ENCODE measurements at places on chromosomes 5 and 9. TPM values are rescaled to one million over a fixed set of nuclear protein-coding genes. Genes with fewer than 3 reads are reported as not detected.
A peak's percentile ranks its signal among the peaks of the same experiment; 100 is the strongest.

GRCh38 chr5:101080462-101081240 is 177.6 kb upstream of the ST8SIA4 start:
- no peak for DNase-seq

DNA sequence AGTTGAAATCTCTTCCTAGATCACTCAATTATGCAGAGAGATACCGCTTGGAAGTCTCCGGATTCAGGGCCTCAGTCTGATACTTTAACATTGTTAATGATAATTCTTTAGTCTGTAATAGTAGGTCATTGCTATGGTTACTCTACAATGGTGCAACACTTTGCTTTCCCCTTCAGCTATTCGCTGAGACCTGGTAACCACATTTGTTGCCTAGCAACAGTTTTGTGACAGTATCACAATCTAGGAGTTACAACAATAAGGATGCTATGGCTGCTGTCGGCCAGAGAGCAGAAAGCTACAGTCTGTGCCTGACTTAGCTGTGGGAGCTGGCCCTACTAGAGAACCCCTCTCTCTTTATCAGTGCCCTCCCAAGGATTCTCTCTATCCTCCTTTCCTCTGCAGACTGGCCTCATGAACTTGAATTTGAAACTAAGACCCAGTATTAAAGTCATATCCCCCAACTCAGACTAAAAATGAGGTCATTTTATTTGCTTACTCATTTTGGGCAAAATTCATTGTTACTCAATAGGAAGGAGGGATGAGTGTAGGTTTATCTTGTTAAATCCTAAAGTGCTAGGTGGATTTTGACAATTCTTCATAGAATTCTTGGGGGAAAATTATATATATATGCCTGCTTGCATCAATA is 39.3 kb downstream of the NR2F1 start:
- DNase-seq, result no peak

DNA sequence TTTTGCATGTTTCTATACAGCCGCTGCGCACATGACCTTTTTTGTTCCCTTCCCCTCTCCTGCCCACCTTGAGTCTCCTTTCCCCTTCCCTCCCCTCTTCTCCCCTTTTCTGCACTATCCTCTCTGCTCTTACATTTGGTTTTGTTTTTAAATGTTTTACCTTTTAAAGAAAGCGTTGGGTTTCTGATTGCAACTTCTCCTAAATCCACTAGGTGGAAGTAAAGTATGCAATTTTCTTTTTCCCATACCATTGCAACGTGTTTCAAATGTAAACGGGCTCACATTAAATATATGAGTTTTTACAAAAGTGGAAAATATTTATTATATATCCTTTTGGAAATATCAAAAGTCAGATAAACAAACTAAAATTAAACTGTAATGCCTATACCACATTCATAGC is 500.9 kb downstream of the DIRAS2 start:
- no peak for DNase-seq

- no peak for DNase-seq
Observed at GRCh38 chr5:80964491-80964890, 4.3 kb downstream of the RASGRF2 start.

- DNase-seq, result no peak
Observed at GRCh38 chr5:62568800-62569432, 9.7 kb upstream of the LRRC70 start.

- DNase-seq, result no peak
Observed at GRCh38 chr9:12851341-12852090, 76.7 kb downstream of the LURAP1L start.

GRXCR2 gene
- polyA plus RNA-seq, result not detected

DNA sequence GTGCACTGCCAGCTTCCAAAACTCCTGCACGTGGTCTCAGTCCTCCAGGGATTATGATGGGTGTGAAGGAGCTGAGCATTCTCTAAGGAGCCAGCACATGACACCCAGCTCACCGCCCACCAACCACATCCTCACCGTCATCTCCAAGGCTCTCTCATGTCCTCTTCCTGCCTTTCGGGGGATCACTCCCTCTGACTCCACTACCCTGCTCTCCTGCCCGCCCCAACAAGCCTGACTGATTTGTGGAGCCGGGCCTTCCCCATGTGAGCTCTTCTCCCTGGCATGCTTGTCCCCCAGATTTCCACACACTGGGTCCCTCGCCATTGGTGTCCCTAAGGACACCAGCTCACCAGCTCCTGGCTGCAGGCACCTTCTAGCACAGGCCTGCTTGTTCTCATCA is 1.9 kb downstream of the ABO start:
- DNase-seq, result no peak

FAM221B gene
- polyA plus RNA-seq, result 0.35 TPM

GRCh38 chr5:65480306-65480865 is 1.3 kb downstream of the ADAMTS6 start:
- DNase-seq, result peak; percentile 39

DNA sequence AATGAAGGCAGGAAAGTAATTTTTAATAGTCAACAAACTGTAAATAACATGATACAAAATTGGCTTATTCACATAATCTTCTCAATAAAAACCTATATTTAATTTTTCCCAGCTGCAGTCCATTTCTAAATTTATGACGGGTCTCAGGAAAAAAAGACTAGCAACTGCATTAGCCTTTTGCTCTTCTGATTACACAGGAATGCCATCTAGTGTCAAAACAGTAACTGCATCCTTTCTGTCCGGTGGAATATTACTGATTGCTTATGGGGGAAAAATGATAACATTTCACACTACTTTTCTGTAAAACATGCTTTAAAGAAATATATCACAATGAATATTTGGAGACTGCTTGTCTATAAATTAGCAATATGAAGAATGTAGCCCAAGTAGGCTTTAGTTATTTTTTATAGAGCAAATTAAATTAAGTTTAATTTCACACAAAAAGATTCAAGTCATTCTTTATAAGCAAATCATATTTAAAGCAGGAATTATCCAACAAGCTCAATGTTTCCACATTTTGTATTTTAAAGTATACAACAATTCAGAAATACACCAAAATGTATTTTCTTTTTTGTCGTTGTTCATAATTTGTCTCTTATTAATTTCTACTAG is 534.7 kb downstream of the CDH10 start:
- DNase-seq, result no peak

DNA sequence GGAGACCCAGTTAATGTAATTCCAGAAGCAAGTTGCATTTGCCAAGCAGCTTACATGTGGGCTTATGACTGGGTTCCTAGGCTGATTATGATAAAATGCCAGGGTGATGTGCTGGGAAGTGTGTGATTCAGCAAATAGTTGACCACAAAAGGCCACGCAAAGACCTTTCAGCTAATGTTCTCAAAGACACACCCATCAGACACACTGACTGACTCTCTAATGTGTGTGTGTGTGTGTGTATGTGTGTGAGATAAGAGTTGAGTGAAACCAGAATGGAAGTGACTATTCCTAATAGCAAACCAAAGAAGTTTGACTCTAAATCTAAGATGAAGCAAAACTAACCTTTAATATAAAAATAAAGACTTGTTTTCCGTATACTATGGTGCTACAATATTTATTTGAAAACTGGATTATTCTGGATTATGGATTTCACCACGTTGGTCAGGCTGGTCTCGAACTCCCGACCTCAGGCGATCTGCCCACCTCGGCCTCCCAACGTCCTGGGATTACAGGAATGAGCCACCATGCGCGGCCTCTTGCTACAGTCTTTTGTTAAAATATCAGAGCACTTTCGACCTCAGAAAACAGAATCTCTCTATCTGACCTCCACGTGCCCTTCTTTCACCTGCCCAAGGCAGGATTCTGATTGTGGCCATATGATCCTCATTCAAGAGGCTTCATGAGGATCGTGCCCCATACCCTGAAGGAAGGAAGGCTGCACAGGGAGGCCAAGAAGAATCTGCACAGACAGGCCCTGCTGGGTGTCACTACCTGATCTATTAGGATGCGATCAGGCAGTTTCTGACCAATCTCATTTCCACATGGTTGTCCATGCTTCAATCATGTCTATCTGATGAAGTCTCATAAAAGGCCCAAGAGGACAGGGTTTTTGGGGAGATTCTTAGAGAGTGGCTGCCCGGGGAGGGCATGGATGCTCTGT is 75.6 kb downstream of the USP20 start:
- DNase-seq, result no peak

DNA sequence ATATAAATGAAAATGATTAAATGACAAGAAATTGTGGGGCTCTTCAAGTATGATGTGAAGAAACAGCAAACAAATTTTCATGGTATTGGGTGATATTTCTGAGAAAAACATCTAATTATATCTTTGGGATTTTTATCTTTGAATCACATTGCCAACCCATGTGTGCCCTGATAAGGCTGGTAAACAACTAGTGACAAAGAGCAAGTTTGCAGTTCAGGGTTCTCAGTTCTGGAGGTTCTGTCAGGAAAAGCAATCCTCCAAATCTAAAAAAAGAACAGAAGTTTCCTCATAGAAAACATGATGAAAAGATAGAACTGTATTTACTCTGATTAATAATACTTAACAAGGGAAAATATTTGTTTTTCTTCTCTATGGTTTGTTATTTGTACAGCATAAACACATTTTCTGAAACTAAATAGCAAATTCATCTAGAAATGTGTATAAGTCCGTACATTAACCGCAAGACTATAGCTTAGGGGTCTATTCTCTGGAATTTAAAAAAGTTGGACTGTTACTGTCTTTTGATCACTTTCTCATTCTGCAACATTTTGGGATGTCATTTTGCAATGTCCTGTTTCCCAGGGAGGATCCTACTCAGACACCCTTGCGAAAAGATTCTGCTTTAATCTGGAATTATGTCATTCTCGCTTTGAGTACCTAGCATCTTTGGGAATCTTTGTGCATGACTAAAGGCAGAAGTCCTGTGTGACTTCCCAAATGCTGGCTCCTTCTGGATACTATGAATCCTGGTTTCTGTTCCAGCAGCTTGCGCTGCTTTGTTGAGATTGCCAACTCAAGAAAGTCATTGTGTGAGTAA is 308.5 kb downstream of the ADGRV1 start:
- DNase-seq, result no peak

DNA sequence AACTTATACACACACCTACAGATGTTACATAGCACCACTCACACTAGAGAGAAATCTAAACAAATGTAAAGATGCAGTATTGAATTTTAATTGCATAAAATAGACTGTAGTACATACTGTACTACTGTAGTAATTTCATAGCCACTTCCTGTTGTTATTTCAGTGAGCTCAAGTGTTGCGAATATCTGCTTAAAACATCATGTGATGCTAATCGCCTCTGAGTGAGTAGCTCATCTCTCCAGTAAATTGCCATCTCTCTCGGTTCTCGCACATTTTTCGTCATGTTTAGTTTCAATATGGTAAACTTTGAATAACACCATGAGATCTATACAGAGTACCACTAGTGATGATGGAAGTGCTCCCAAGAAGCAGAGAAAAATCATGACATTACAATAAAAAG is 22.0 kb upstream of the ARHGEF28 start:
- no peak for DNase-seq

DNA sequence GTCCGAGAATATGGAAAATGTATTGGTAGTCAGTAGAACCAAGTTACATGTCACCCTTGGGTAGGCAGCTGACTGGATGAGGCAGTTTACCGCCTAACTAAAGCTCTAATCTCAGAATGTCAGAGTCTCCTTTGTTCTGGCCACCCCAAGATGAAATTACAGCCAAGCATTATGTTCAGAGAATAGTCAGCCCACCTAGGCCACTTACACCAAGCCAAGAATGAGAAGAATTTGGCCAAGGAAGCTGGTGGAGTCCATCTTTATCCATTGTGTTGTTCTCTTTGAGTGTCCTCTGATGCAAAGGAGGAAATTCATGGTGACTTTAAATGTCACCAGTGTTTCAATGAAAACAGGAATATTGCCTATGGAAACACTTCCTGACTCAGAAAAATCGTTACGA is 275.1 kb upstream of the MAP3K1 start:
- no peak for DNase-seq

TMOD1 gene
- 1.8 TPM for polyA plus RNA-seq

- DNase-seq, result no peak
Observed at GRCh38 chr5:123142206-123142915, 53.3 kb downstream of the PRDM6 start.

GRCh38 chr9:34719021-34719768 is 9.3 kb upstream of the CCL21 start:
- DNase-seq, result no peak

CNTNAP3B gene
- 15.7 TPM for polyA plus RNA-seq

- DNase-seq, result no peak
Observed at GRCh38 chr5:67694810-67695191, 498.2 kb upstream of the CD180 start.

SLC6A18 gene
- 1.2 TPM for polyA plus RNA-seq

DMRT2 gene
- polyA plus RNA-seq, result 3.2 TPM

DNA sequence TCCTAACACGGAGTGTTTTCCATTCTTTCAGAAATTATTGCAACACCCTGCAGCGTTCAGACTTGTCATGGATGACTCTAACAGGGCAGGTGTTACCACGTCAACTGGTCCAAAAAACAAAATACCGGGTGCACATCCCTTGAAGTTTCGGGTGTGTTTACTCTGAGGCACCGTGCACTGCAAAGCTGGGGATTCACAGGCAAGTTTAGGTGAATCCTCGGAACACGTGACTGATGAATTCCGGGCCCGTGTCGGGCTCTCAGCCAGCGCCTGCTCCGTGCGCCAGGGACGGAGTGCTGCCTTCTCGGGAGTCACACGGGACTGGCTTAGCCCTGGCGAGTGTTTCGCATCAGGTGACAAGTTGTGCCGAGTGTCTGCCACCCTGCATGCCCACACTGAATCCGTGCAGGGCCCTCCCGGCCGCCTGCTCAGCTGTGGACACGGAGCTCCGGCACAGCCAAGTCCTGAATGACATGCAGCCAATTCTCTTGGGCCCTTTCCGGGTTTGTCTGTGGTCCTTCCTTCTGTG is 66.0 kb upstream of the IRX4 start:
- DNase-seq, result no peak

C5orf52 gene
- polyA plus RNA-seq, result not detected

DNA sequence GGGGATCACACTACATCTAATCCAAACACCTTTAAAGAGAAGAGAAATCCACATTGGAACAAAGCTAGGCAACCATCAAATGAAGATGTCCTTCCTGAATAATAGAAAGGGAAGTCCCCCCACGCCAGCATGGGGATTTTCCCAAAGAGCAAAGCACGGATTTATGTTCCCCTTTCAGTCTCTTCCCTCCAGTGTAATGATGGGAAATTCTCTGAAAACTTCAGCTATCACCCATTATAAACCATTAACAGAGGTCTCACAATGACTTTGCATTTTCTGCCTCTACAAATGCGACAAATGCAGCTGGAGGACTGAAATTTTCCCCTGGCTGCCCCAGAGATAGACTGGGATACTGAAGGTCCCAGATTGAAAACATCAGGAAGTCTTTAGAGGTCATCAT is 368.7 kb downstream of the EFNA5 start:
- no peak for DNase-seq

DNA sequence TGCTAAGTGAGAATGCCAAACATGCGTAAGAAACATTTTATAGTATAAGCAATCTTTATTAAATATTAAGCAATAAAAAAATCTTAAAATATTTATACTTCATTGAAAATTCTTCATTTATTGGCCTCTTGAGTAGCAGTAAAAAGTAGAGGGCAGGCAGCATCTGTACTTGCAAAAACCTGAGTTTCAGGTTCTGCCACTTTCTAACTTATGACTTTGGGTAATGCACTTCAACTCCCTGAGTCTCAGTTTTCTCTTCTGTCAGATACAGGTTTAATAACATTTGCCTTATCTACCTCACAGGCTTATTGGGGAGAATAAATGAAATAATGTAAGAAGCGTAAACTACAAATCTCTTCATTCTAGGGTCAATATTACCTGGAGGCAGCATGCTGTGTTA is 19.8 kb upstream of the MCTP1 start:
- DNase-seq, result no peak

Measured in left renal pelvis (tissue), 4 donors.